ENCODE measurements at places on chromosomes 6 and 20.

GRCh38 chr6:14046476-14047068 is 71.0 kb upstream of the CD83 start:
- DNase-seq: no peak

GRCh38 chr20:40691566-40692239 is 2.7 kb upstream of the MAFB start:
- DNase-seq: no peak

DNA sequence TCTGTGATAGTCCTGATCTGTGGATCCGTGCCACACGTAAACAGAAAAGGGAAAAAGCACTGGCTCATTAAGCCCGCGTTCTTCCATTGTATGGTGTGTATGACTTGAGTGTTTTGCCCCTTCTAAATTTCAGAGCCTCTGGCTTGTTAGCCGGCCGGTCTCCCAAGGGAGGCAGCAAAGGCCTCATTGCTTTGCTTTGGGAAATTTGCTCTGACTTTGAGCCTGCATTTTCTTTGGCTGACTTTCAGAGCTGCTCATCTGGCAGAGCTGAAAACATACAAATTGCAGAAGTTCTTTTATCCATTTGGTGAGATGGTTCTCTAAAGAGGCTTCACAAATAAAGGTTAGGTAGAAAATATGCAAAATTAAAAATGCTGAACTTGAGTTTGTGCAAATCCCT is 123.0 kb downstream of the UTRN start:
- DNase-seq: no peak

GRCh38 chr6:3287976-3288707 is 29.4 kb downstream of the PSMG4 start:
- DNase-seq: no peak

GRCh38 chr6:37279366-37280134 is 21.6 kb upstream of the TMEM217 start:
- no peak for DNase-seq

DNA sequence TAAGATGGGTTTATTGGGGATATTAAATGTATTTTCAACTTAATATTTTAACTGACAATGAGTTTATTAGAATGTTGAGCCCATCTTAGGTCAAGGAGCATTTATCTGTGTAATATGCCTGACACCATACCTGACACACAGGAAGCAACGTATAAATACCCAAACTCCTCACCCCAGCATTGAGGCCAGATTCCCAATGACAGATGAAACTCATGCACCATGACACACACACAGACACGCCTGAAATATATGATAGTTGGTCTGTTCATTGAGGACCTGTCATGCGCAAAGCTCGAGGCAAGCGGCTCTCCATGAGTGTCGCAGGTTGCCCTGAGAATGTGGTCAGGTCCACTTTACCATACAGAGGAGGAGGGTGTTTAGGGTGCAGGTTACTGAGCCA is 64.1 kb downstream of the GFOD1 start:
- DNase-seq: no peak

DNA sequence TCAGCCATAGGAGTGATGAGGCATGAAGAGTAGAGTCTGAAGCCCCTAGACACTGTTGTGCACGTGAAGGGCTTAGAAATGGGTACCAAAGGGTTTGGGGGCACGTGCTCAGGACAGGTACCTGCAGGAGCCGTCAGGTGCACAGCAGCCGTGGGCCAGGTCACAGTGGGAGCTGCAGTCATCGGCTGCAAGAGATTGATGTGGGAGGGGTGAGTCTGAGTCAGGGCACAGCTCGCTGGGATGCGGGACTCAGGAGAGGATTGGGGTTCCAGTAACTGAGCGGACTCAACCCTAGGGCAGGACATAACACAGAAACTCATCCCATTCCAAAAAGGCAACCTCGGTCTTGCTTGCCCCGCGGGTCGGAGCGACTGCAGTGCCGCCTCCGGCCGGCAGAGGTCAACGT is 1.1 kb downstream of the DLK2 start:
- peak; percentile 37 for DNase-seq

GRCh38 chr20:44038681-44039123 is 124.0 kb downstream of the TOX2 start:
- no peak for DNase-seq

- DNase-seq: no peak
These were observed 233.6 kb upstream of the ASCC3 start for GRCh38 chr6:101114703-101115102.

GRCh38 chr20:10344953-10345352 is 89.1 kb downstream of the MKKS start:
- DNase-seq: no peak

GRCh38 chr6:4777394-4777935 is 1.3 kb downstream of the CDYL start:
- no peak for DNase-seq

DNA sequence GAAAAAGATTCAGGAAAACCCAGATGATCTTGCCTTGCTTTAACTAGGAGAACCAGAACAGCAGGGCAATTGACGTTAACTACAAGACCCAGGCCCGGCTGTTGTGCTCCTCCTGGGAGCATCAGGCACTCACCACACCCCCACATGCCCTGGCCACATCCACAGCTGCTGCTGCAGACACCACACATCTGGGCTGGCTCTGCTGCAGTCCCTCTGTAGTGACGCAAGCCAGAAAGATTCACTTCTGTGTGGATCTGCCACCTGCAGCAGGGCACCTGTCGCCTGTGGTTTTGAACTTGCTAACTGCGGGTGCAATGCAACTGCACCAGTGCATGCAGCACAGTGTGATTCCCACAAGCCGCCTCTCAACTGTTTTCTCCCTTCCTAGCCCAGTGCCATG is 228.8 kb downstream of the SYNDIG1 start:
- no peak for DNase-seq

GRCh38 chr6:2962004-2962403 is 9.4 kb downstream of the SERPINB6 start:
- DNase-seq: no peak

DNA sequence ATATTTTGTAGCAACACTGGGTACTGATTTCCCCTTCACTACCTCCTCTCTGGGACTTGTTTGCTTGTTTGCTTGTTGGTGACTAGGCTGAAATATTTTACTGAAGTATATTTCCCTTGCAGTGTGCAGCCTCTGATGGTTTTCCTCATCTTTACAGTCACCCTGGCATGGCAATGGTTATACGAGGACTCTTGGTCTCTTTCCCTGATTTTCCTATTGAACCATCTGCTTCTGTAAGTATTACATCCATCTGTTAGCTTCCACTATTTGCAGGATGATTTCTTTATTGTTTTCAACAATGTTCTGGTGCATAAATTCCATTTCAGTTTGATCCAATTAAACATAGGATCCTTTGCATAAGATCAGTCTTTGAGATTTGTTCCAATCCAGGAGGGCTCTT is 465.1 kb downstream of the MEI4 start:
- DNase-seq: no peak

DNA sequence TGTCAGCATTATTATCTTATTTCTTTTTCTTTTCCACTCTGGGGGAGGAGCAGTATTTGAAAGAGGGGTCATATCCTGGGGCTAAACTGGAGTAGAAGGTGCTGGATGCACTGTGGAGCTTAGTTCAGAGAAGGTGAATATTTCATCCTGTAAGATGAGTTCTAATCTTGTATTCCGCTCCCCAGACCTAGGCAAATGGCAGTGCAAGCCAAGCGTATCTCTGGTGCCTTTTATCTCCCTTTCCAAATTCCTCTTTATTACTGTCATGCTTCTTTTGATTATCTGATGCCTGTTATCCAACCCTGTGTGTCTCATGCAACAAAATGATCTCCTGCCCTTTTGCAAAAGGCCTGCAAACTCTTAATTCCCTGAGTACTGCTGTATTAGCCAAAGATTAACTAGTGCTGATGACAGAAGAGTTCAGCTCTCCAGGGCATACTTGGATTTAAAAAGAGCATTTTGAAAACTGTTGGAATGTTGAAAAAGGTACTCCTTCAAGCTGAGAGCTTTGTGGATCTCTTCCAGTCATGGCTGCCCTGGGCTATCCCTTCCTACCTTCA is 138.0 kb downstream of the CARMIL1 start:
- no peak for DNase-seq

Data from stimulated activated CD8-positive, alpha-beta memory T cell treated with anti-CD3 and anti-CD28 coated beads, Interleukin-15, amount 100 ng/mL, for 4 hours (primary cell).